ENCODE measurements at places on chromosomes 13 and 19. TPM values are rescaled to one million over a fixed set of nuclear protein-coding genes. Genes with fewer than 3 reads are reported as not detected.

STARD13 gene
- 29.1 TPM for total RNA-seq

FGF9 gene
- total RNA-seq: 0.12 TPM

KIR2DL1 gene
- not detected for total RNA-seq

PLPPR3 gene
- total RNA-seq: not detected

TUBA3C gene
- total RNA-seq: not detected

NBEA gene
- 6.1 TPM for total RNA-seq

ZNF284 gene
- total RNA-seq: 2.9 TPM

CEACAM3 gene
- total RNA-seq: not detected
